ENCODE measurements at places on chromosomes 1 and 21.

GRCh38 chr1:180973369-180973768 is 49.3 kb downstream of the STX6 start:
- DNase-seq: no peak

GRCh38 chr1:43878854-43879253 is 54.7 kb upstream of the ARTN start:
- DNase-seq: no peak

DNA sequence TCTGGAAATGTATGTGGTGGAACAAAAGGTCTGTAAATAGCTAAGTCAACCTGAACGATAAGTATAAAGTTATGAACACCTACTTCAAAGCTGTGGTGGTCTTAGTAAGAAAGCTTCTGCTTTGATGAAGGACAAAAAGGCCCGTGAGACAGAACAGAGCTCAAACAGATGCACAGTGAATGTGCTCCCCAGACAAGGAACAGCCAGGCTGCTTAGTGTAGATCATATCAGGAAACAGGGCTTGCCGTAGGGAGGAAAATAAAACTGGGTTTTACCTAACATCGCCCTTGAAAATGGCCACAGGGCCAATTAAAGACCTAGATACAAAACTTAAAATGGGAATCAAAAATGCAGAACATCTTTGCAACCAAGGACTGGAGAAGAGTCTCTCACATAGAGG is 40.2 kb downstream of the PRSS38 start:
- DNase-seq: no peak

DNA sequence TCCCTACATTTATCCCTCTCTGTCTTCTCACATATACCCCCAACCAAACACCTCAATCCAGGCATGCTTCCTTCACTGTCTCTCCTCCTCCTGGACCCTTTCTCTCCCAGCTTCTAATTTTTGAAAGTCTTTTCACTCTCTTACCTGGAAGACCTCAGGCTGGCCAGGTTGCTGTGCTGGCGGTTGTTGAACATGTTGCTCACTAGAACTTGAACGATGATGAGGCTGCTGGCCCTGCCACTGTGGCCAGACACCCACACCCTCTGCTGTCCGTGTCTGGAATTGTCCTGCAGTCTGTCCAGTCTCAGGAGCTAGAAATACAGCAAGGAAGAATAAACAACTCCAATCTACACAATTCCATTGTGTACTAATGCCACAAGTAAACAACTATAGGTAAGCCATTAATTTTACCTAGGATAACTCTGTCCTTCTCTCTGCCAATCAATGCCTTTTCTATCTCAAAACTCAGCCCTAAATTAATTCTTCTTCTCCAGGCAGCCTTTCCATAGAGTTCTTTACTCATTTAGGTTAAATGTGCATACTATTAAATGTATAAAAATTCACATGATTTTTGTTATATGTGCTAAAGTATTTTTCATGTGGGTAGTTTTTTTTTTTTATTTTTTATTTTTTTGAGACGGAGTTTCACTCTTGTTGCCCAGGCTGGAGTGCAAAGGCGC is 5.1 kb upstream of the CTSK start:
- no peak for DNase-seq

- no peak for DNase-seq
Observed at GRCh38 chr1:73537400-73537799, 660.6 kb downstream of the LRRIQ3 start.

DNA sequence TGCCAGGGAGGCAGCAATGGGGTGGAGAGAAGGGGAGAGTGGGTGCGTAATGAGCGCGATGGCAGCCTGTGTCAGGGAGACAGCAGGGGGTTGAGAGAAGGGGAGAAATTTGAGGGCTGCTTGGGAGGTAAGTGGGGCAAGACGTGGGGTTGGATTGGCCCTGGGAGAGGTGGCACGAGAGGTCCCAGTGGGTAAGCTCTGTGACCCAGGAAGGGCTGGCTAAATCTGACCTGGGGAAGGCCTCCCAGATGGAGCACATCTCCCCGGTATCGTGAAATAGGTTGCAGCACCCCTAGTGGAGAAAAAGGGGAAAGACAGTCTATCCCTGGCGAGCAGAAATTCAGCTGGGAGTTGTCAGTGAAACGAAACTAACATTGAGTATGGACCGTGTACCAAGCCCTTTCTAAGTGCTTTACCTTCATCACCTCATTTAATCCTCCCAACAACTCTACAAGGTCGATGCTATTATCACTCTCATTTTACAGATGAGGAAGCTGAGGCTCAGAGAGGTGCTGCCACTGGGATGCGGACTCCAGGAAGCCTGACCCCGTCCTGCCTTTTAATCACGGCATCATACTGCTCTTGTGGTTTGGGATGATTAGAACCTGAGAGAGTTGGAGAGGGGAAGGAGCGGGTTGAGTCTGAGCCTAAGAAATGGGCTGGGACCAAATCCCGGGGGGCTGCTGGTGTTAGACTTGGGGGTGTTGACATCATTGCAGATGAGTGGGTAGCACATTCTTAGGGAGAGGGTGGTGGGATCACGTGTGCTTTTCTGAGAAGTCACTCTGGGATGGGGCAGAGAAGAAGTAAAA is 56.6 kb upstream of the RPL11 start:
- peak; percentile 37 for DNase-seq

- DNase-seq: no peak
Observed at GRCh38 chr1:151493042-151493441, 18.1 kb upstream of the CGN start.

GRCh38 chr1:156894711-156895454 is 1.4 kb downstream of the PEAR1 start:
- no peak for DNase-seq

- no peak for DNase-seq
Observed at GRCh38 chr1:242842094-242842493, 317.6 kb upstream of the PLD5 start.

GRCh38 chr1:16905110-16905867 is 9.5 kb downstream of the RNU1-2 start:
- DNase-seq: no peak

DNA sequence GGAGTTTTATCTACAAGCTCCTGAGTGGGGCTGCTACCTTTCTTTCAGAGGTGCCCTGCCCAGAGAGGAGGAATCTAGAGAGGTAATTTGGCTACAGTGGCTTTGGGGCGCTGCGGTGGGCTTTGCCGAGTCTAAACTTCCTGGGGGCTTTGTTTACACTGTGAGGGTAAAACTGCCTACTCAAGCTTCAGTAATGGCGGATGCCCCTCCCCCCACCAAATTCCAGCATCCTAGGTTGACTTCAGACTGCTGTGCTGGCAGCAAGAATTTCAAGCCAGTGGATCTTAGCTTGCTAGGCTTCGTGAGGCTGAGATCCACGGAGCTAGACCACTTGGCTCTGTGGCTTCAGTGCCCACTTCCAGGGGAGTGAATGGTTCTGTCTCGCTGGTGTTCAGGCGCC is 43.9 kb downstream of the SWT1 start:
- DNase-seq: no peak

- no peak for DNase-seq
Observed at GRCh38 chr1:82125866-82126265, 325.1 kb downstream of the ADGRL2 start.

GRCh38 chr1:186139115-186139514 is 235.9 kb downstream of the TPR start:
- no peak for DNase-seq

DNA sequence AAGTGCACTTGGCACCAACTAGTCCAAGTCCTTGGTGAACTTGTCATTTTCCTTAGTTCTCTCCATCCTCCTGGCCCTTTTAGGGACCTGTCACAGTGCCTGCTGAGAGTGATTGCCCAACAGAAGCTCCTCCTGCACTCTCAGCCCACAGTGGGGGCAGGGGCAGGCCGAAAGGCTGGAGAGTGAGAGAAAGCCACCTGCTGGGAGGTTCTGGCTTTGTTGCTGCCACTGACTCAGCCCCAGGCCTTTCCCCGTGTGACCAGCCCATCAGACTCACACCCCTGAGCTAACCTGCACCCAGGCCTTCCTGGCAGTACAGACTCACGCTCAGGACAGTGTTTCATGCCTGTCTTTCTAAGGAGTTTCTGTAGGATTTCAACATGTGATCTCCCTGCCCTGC is 17.1 kb upstream of the PROK1 start:
- no peak for DNase-seq

GRCh38 chr1:46485564-46486431 is 3.8 kb upstream of the DMBX1 start:
- DNase-seq: no peak

GRCh38 chr1:241638909-241639622 is 1.1 kb downstream of the CHML start:
- DNase-seq: no peak
